Renal cortical epithelial cell (primary cell): ENCODE measurements at places on chromosomes 12 and 14. TPM values are rescaled to one million over a fixed set of nuclear protein-coding genes. Genes with fewer than 3 reads are reported as not detected.

The NOS1 gene
- 0.05 TPM in 1 of 2 replicates, not detected in the other for total RNA-seq

DNA sequence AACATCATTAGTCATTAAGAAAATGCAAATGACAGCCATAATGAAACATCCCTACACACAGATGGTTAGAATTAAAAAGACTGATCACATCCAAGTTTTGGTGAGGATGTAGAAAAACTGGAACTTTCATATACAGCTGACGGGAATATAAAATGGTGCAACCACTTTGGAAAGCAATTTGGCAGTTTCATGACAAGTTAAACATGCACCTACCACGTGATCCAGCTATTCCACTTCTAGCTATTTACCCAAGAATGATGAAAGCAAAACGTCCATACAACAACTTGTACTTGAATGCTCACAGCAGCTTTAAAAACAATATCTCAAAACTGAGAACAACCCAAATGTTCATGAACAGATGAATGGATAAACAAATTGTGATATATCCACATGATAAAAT, 77.9 kb upstream of the AVPR1A start:
- no peak for DNase-seq

DNA sequence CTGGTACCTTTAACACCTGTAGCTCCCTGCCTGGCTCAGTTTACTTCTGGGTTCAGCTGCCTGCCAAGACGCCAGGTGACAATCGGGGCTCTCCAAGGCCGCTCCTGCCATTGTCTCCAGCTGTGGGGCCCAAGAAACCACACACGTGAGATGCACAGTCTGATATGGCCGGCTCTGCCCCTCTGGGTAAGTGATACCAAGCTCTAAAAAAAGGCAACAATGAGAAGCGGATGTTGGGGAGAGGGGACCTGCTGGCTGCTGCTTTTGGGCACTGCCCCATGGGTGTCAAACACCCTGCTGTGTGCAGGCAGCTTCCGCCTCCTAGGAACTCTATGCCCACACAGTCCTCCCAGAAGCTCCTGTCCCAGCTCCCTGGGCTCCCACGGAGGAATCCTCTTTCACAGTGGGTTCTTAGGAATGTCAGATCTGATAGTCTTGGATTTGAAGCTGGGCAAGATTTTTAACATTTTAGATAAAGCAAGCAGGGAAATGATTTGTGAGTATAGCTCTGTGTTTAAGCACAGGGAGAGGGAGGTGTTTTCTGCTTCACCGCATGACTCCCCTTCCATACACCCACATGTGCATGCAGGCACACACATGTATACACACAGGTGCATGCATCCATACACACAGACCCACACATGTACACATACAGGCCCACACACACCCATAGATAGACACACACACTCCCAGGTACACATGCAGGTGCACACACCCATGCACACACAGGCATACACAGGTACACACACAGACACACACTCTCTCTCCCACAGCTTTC, 1135.8 kb downstream of the BCL11B start:
- DNase-seq = no peak

GRCh38 chr14:72164420-72165228, 232.4 kb downstream of the RGS6 start:
- DNase-seq = no peak

GRCh38 chr12:30913323-30913722, 13.2 kb upstream of the TSPAN11 start:
- DNase-seq = no peak

DNA sequence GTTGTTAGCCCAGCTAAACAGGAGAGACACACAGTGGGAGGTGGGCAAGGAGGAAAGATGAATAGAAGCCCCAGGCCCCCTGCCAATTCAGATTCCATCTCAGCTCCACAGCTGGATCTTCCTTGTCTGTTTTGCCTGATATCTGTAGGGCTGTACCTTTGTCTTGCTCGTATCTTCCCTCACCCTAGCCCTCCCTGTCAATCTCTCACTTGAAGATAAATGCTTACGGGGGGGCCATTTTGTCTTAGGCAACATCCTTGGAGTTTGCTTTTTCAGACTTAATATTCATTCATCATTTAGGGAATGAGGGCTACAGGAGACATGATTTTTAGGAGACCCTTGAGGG, 2.4 kb downstream of the KIF5A start:
- no peak for DNase-seq

DNA sequence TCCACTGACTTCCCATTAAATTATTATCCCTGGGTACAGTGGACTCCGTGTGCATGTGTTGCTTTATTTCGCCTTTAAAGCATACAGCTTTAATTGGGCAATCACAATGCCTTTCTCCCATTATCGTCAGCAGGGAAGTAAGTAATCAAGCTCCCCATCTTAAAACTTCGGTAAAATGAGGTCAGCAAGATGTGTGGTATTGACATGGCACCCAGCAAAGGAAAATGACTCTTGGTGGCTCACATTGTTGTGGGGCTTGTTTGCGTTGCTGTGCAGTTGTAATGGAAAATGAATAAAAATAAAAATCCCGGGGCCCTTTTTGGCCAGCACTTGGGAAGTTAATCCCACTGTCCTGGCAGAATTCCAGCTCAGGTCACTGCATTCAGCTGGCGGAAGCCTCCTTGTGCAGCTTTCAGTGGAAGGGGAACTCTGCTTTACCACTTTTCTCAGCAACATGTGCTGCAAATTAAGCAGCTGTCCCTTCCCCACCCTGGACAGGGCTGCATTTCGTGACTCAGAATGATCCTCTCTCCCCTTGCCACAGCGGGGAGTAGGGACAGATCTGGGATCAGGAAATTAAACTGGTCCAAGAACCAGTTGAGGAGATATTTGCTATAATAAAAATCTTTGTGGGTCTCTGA, 13.9 kb upstream of the ATP2A2 start:
- no peak for DNase-seq

DNA sequence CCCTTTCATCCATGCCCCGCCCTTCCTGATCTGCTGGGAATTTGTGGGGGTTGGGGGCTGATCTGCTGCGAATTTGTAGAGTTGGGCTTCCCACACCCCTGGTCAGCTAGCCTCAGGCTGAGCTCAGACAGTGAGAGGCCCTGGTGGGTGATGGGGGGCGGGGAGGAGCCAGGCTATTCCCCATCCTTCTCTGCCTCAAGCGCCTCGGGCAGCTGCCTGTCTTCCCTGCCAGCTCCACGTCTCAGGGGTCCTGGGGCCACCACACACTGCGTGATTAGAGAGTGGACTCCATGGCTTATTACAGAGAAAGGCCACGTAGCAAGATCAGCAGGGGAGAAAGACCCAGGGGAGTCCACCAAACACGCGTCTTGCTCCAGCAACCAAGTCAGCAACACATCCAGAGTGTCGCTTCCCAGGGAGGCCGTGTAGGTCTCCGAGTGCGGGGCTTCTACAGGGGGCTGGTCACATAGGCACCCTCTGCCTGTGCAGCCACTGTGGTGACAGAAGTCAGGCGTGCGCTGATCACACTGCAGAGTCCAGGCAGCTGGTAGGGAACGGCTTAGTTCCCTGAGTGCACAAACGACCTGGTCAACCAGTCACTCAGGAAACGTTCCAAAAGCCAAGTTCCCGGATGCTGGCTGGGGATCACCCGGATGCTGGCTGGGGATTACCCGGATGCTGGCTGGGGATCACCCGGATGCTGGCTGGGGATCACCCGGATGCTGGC, 254.4 kb upstream of the SFSWAP start:
- no peak for DNase-seq

The BDKRB1 gene
- total RNA-seq = 0.10 TPM in 1 of 2 replicates, not detected in the other

DNA sequence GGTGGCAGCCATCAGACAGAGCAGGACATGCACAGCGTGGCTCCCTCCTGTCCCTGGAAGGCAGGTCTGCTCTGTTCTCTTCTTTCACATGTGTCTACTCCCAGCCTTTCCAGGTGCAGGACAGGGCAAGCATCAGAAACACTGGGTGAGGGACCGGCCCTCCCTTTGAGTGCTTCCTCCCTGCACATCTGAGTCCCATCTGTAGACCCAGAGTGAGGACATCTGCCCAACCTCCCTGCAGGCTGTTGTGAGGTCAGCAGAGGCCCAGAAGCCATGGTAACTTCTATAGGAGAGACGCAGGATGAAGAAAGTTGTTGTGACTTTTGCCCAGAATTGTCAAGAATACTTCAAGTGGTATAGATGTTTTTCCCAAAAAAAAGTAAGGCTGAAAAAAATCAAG, 282.7 kb downstream of the CACNA1C start:
- no peak for DNase-seq

DNA sequence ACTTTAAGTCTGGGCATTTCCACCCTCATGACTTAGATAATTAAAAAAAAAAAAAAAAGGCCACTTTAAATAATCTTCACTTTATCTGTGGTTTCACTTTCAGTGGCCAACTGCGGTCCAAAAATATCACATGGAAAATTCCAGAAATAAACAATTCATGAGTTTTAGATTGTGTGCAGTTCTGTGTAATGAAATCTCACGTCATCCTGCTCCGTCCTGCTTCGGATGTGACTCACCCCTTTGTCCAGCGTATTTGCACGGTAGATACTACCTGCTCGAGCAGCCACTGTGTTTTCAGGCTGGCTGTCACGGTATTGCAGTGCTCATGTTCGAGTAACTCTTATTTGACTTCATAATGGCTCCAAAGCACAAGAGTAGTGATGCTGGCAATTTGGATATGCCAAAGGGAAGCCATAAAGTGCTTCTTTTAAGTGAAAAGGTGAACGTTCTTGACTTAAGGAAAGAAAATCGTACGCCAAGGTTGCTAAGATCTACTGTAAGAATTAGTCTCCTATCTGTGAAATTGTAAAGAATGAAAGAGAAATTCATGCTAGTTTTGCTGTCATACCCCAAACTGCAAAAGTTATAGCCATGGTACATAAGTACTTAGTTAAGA, 2.4 kb downstream of the E2F7 start:
- DNase-seq = peak; percentile 38

The FZD10 gene
- 0.05 and 1.0 TPM in 2 replicates for total RNA-seq

GRCh38 chr14:74804219-74804825, 41.2 kb downstream of the YLPM1 start:
- peak; percentile 64 for DNase-seq

The BCAT1 gene
- 22.6 and 27.8 TPM in 2 replicates for total RNA-seq

GRCh38 chr14:92447416-92448197, 66.0 kb upstream of the RIN3 start:
- no peak for DNase-seq

The KRT1 gene
- total RNA-seq = not detected in 2 replicates

The BTG1 gene
- 19.6 and 64.2 TPM in 2 replicates for total RNA-seq

GRCh38 chr14:21703357-21704326, 30.0 kb upstream of the OR4E1 start:
- peak; percentile 26 for DNase-seq

DNA sequence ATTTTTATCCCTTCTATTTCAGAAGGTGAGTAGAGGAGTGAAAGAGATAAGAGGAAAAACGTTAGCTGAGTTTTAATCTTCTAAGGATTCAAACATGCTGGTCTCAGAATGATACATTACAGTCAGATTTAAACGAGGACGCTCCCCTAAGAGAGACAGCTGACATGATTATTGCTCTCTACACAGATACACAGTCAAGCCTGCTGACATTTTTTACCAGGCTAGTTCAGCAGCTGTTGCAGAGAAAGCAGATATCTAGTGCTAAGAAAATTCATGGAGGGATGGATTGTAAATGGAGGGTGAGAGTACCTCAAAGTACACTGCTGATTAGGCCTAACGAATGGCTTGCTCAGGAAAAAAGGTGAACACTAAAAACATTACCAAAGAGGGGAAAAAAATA, 31.9 kb upstream of the SOS2 start:
- DNase-seq = no peak

DNA sequence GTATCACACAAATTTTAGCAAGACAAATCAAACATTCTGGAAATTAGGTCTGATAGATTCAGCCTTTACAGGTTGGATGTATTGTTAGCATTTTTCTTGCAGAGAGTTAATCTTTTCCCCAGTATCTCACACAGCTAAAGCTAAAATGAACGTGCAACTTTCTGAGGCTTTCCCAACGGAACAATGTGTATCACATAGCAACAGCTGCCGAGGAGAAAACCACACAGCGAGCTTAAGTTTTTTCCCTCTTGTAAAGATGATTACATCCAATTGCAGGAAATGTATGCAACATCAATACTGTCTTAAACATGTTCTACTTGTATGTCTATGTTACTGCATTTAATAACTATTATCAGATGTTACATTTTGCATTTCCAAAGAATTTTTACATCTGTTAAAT, 182.2 kb downstream of the CCDC59 start:
- no peak for DNase-seq

- DNase-seq = no peak
Measured at GRCh38 chr12:131808744-131809371, 19.3 kb upstream of the MMP17 start.

GRCh38 chr14:87411370-87411769, 581.6 kb downstream of the GALC start:
- DNase-seq = no peak

The RD3L gene
- not detected in 2 replicates for total RNA-seq

The MANSC1 gene
- total RNA-seq = 0.35 and 1.8 TPM in 2 replicates

DNA sequence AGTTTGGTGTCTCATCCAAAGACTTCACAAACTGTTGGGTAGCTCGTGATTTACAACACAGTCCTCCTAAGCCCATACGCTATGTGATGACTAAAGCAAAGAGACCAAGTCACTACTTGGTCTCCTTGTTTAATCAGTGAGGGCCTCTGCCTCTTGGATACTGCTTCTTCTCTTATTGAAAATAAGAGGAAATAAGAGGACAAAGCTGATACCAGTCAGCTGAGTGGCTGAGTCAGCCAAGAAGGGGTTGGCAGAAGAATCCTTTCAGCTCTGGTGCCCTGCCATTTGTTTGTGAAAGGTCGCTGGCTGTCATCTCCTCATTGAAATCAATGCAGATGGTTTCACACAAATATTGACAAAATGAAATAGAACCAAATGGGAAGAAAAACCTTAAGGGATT, 67.5 kb upstream of the SLC35F4 start:
- DNase-seq = peak; percentile 64

The FOXG1 gene
- not detected in 2 replicates for total RNA-seq

- DNase-seq = peak; percentile 55
Measured at GRCh38 chr14:39265033-39265432, 31.3 kb downstream of the MIA2 start.

DNA sequence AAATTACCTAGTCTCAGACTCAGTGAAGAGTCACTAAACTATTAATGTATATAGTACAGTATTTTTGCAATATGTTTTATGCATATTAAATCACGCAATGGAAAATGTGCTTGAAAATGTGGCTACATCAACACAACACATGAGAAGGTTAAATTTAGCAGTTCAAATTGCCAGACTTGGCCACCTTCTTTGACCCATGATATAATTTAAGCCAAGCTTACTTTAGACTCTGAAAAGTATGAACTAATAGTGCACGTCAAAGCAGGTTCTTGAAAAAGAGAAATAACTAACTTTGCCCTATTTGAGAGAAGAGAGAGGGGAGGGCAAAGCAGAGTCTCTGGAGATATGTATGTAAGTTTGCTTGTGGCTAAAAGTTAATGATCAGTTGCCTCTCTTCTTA, 68.7 kb downstream of the SLC16A7 start:
- DNase-seq = no peak

The PYM1 gene
- total RNA-seq = 30.0 and 38.7 TPM in 2 replicates

The GOLT1B gene
- 47.5 and 89.3 TPM in 2 replicates for total RNA-seq

The CD163L1 gene
- 0.10 TPM in 1 of 2 replicates, not detected in the other for total RNA-seq
